ENCODE measurements at places on chromosomes 12 and 14.

DNA sequence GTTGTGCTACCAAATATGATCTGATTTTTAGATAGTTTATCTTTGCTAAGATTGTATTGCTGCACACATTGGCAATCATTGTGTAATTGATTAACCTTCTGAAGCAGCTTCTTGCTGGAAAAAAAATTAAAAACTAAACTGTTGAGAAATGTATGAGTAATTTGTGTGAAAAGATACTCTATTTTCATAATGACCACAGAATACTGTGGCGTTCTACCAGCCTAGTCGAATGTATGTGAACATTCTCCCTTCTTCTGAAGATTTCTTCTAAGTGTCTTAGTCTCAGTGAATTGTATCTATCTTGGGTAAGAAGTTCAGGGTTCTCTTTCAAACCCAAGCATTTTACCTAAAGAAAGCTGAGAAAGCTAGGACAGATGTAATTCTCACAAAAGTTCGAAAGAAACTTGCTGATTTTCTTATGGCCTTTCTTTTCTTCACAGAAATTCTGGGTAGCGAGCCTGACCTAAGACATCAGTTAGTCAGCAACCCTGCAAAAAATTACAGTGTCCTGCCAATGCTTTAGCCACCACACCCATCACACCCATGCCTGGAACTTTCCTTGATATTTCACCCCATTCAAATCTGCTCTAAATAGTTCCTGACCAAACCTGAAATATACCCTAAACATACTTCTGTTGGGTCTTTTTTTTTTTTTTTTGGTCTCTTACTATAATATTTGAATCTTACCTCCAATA, 27.1 kb upstream of the C12orf71 start:
- DNase-seq = no peak

DNA sequence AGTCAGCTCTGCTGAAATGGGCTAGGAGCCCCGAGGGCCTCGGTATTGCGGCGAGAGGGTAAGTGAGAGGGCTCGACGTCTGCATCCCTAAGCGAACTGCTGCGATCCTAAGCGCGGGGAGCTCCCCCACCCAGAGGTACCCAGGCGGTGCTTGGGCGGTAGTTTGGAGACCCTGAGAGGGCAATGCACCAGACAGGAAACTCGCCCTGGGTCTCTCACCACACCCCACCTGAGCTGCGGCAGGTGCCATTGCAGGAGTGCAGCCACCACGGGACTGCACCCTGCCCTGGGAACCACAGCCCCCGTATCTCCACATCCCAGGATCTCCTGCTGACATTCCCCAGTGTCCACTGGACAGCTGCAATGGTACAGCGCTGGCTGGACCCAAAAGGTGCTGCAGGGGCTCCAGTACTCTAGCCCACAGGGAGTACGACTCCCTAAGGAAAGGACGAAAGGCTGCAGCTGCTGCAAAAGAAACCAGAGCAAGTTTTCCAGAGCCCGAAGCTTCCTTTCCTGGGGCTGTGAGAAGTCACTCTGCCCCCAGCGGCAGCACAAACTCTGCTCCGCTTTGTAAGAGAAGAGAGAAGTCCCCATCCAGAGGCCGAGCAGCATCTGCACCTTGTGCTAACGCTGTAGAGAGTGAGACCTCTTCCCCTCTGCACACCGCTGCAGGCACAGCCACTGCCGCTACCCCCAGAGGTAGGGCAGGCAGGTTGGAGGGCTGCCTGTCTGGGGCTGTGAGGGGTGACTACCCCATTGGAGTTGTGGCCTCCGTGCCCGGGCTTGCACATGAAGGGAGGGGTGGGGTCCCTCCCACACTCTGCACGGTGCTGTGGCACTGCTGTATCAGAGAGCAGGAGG, 31.1 kb upstream of the MON2 start:
- peak; percentile 11 for DNase-seq

DNA sequence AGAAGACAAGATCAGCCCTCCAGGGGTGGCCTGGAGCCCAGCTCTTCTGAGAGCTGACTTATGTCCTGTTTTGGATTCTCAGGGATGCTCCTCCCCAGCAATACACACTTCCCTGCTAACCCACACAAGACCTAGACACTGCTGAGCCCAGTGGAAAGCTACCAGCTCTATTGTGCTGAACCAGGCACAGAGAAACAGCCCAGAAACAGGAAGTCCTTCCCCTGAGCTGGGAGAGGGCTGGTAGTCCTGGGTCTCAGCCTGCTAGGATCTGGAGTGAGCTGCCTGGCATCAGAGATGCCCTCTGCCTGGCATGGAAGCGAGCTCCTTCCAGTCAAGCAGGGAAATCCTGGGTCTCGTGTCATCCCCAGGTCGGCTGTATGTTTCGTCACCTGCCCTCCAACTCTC, 1.2 kb upstream of the LAG3 start:
- no peak for DNase-seq

GRCh38 chr12:105222726-105223351, 13.1 kb downstream of the APPL2 start:
- no peak for DNase-seq

DNA sequence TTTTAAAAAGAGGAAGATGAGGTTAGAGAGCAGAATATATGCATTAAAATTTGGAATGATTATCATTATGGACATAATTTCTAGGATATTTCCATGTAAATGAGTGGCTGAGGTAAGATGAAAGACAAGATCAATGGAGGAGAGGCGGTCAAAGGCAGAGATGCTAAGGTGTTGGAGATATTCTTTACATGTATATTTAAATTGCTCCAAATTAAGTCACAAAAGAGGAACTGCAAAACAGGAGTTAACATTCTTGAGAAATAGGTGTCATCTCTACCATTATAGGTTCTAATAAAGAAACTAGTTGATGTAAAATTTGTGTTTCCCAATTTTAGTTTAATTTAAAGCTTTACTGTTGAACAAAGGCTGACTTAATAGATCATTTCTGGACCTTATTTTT, 268.5 kb upstream of the PPFIA2 start:
- DNase-seq = no peak
